ENCODE measurements at places on chromosomes 1 and 21.

GRCh38 chr1:3902111-3902511, 2.0 kb upstream of the C1orf174 start:
- DNase-seq = no peak

DNA sequence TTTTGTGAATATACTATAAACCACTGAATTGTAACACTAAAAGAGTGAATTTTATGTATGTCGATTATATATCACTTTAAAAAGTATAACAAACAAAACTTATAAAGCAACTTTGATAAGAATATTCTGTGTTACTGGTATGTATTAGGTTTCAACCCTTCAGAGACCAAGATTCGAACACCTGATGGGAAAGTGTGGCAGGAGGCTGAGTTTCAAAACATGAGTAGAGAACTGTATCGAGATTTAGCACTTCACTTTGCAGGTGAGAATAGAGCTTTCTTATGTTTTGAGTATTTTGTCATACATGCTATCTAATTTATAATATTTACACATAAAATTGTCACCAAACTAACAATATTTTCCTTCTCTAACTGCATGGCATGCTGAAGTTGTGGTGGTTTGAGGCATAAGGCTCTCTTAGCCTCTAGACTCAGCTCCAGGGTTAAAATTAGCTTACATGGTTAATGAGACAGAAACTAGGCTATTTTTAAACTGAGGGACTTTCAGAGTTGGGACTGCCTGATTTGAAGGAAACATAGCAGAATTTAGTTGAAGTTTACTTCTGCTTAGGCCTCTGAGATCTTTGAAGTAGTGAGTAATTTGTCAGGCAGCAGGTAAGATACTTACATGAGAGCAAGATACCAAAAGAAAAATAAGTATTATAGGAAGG, 48.6 kb downstream of the CEP350 start:
- no peak for DNase-seq

GRCh38 chr1:58704616-58705021, 4.8 kb upstream of the MYSM1 start:
- DNase-seq = no peak

GRCh38 chr1:5522531-5523145, 469.6 kb downstream of the NPHP4 start:
- no peak for DNase-seq

GRCh38 chr1:201504179-201504631, 2.7 kb downstream of the CSRP1 start:
- DNase-seq = no peak

DNA sequence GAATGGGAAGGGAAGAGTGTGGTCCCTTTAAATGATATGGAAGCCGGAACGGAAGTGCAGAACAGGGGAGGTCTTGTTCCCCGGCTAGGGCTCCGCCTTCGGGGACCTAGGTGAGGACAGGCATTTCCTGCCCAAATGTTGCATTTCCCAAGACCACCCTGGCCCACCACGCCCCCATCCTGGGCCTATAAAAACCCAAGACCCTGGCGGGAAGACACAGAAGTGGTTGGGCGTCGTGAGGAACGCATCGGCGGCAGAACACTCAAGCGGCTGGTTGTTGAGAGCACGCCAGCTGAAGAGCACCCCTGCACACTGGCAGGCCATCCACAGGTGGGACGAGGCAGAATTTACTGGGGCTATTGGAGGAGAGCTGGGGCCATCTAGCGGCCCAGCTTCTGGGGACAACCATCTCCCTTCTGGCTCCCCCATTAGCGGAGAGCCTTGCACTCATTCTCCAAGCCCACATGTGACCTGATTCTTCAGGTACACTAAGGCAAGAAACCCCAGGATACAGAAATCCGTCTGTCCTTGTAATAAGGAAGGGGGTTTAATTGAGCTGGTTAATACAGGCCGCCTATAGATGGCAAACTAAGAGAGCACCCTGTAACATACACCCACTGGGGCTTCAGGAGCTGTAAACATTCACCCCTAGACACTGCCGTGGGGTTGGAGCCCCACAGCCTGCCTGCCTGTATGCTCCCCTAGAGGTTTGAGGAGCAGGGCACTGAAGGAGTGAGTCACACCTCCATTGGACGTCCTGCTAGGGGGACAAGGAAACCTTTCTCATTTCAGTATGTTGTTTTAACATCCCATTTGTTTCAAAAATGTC, 1327.9 kb downstream of the BRINP3 start:
- no peak for DNase-seq

- no peak for DNase-seq
These were observed 306.6 kb downstream of the PCP4 start for GRCh38 chr21:40173816-40174215.

Measured in T1000 (cell line).